ENCODE measurements at places on chromosomes 1 and 21.

DNA sequence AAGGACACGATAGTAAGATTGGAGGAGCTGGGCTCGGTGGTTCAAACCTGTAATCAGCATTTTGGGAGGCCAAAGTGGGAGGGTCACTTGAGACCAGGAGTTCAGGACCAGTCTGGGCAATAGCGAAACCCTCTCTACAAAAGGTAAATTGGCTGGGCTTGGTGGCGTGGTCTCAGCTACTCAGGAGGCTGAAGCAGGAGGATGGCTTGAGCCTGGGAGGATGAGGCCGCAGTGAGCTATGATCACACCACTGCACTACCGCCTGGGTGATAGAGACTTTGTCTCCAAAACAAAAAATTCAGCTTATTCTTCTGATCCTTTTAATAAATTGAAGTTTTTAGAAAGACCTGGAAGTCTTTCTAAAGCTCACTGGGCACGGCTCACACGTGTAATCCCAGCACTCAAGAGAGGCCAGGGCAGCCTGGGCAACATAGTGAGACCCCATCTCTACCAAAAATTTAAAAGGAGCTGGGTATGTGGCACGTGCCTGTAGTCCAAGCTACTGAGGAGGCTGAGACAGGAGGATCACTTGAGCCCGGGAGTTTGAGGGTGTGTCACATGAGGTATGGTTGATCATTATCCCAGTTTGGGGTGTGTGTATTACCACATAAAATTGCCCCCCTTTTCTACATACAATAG is 15.3 kb downstream of the MASP2 start:
- DNase-seq: no peak

- DNase-seq: no peak
These were observed 60.7 kb upstream of the PAX7 start for GRCh38 chr1:18569811-18570545.

DNA sequence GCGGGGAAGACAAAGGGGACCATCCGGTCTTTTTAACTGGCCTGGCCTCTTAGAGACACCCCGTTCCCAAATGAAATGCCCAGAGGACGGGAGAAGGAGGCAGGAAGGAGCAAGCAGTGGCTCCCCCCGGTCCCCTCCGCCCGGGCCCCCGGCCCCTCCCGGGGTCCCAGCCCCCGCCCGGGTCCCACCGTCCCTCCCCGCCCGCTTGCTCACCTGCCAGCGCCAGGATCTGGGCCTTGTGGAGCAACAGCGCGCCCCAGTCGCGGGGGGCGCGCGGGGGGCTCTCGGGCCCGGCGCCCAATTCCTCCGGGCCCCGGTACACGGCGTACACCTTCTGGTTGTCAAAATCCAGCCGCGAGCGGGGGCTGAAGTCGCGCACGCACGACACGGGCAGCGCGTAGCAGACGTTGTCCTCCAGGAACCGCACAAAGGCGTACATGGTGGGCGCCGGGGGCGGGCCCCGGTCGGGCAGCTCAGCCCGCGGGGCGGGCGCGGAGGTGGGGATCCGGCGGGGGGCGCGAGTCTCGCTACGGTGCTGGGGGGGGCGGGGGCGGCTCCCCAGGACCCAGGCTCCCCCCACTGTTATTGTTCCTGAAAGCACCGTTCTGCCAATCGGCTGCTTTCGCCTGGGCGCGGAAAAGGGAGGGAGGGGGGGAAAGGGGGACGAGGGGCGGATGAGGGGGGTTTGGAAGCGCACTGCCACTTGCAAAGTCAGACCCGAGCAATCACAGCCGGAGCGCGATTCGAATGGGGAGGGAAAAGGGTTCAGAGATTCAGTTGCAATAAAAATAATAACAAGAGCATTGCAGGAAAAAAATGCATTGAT is at the start of gene BEND5:
TSS of gene BEND5 (minus strand) at position 499 of the 826 bp plus-strand sequence. CDS start at position 439, 60 bp downstream.
- no peak for DNase-seq

- DNase-seq: no peak
These were observed 146.8 kb downstream of the ZBTB18 start for GRCh38 chr1:244197851-244198375.

DNA sequence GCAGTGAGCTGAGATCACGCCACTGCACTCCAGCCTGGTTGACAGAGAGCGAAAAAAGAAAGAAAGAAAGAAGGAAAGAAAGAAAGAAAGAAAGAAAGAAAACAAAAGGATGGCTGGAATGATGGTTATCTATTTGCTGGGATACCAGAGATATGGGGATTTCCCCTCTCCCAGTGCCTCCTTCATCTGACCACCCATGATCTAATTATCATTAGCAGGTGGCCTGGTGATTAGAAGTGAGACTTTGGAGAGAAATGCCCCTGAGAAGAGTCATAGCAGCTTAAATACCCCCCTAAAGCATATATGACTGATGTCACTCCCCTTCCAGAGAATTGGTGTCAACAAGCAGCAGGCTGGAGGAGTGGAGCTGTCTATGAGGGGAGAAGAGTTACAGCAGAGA is 1.3 kb upstream of the NPPB start:
- no peak for DNase-seq

- no peak for DNase-seq
These were observed 1.5 kb downstream of the THEMIS2 start for GRCh38 chr1:27873671-27874384.

DNA sequence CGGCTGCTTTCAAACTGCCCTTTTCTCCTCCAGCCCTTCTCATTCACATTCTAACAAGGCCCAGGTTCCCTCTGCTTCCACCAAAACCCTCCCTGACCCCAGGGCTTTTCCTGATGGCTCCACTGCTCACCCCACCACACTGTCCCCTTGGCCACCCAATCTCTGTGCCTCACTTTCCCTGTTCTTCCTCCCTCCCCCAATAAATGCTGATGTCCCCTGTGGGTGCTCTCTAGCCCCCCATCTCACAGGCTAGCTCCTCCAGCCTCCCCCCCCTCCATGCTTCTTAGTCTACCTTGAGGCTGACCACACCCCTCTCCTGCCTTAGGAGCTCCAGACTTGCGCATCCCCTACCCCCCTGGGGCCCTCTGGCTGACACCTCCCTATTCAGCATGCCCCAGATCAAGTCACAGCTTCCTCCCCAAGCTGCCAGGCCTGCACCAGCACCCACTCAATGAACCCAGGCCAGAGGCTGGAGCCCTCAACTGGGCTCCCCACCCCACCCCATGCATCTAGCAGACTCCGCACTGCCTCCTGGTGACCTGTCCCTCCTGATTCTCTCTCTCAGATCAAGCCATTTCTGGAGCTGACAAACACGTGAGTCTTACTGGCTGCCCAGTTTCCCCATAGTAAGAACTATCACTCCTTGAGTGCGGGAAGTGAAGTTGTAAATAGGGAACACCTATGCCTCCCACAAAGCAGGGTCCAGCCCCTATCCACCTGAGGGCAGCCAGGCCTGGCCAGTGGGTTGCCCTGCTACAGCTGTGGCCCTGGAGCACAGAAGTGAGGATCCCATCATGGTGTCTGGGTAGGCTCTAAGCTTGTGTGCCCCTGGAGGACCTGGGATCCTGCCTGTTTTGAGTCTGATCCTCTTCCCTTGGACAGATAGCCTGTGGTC is 117.9 kb downstream of the DMRTB1 start:
- no peak for DNase-seq

- no peak for DNase-seq
These were observed 58.3 kb downstream of the RGS2 start for GRCh38 chr1:192867180-192867579.

- DNase-seq: no peak
These were observed 47.0 kb upstream of the RBM15 start for GRCh38 chr1:110292031-110292741.

DNA sequence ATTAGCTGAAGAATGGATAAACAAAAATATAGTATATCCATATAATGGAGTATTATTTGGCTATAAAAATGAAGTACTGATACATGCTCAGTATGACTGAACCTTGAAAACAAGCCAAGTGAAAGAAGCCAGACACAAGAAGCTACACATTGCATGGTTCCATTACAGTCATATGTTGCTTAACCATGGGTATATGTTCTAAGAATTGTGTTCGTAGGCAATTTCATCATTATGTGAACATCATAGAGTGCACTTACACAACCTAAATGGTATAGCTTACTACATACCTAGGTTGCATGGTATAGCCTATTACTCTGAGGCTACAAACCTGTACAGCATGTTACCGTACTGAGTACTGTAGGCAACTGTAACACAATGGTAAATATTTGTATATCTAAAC is 28.6 kb upstream of the FCAMR start:
- DNase-seq: no peak

DNA sequence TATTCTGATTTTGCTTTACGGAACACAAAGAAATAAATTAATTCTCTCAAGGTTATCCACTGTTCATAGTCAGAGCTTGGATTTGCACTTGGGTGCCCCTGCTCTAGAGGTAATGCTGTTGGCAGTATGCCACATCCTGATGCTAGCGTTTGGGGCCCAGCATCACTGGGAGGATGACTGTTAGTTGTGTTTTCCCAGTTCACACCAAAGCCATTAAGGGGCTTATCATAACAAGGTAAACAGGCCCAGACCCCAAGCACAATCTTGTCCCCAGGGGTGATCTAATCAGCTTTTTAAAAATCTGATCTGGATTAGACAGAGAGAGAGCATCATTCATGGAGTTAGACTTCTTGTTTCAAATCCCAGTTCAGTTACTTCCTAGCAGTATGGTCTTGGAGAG is 60.2 kb upstream of the PBX1 start:
- DNase-seq: no peak

DNA sequence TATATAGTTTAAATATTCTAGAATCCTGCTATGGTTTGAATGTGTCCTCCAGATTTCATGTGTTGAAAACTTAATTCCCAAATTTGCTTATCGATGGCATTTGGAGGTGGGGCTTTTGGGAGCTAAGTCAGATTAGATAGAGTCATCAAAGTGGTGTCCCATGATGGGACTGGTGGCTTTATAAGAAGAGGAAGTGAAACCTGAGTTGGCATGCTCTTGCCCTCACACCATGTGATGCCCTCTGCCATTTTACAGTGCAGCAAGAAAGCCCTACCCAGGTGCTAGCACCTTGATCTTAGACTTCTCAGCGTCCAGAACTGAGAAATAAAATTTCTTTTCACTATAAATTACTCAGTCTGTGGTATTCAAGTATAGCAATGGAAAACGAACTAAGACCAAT is 111.3 kb downstream of the TGFB2 start:
- no peak for DNase-seq

GRCh38 chr1:207031632-207032264 is 808 bp downstream of the C1orf116 start:
- DNase-seq: no peak

GRCh38 chr1:24555591-24556413 is at the start of gene NCMAP:
NCMAP (plus strand) TSS chr1:24556087; CDS start chr1:24595431, 39,344 bp downstream.
- no peak for DNase-seq

DNA sequence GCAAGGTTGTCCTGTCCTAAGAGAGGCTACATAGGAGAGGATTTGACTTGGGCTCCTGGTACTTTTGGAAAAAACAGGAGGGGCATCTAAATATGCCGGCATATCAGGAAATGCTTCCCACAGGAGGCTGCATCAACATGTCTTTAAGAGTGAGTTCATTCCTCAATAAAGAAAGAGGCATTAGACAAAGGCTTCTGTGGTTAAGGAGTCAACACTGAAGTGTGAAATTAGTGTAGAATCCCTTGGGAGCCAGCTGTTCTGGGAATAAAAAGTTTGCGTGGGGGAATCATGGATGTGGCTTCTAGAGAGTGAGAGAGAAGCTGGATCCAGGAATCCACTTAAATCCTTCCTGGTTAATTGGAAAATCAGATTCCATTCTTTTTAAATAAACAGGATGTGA is 69.5 kb downstream of the DNM3 start:
- DNase-seq: no peak

- DNase-seq: no peak
These were observed 304.9 kb upstream of the DUSP10 start for GRCh38 chr1:222046684-222047263.
